ENCODE measurements at places on chromosomes 5 and 9.

- no peak for DNase-seq
Measured at GRCh38 chr5:134177369-134178095, 782 bp upstream of the SKP1 start.

DNA sequence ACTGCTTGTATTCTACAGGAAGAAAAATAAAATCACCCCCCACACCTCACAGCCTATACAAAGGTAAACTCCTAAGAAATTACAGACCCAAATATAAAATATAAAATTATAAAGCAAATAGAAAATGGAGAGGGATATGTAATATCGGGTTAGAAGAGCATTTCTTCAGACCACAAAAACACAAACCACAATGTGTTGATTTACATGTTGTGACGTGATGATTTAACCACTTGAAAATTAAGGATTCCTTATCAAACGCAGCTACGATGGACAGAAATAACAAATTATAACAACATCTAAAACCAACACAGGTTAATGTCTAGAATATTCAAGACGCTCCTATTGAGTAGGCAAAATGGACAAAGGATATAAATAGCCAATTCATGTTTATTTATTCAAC lies 26.3 kb downstream of the SSBP2 start:
- DNase-seq, result no peak

GRCh38 chr9:3023449-3023848 lies 179.6 kb upstream of the PUM3 start:
- no peak for DNase-seq

- no peak for DNase-seq
Measured at GRCh38 chr9:120490888-120491595, 88.9 kb downstream of the CDK5RAP2 start.

DNA sequence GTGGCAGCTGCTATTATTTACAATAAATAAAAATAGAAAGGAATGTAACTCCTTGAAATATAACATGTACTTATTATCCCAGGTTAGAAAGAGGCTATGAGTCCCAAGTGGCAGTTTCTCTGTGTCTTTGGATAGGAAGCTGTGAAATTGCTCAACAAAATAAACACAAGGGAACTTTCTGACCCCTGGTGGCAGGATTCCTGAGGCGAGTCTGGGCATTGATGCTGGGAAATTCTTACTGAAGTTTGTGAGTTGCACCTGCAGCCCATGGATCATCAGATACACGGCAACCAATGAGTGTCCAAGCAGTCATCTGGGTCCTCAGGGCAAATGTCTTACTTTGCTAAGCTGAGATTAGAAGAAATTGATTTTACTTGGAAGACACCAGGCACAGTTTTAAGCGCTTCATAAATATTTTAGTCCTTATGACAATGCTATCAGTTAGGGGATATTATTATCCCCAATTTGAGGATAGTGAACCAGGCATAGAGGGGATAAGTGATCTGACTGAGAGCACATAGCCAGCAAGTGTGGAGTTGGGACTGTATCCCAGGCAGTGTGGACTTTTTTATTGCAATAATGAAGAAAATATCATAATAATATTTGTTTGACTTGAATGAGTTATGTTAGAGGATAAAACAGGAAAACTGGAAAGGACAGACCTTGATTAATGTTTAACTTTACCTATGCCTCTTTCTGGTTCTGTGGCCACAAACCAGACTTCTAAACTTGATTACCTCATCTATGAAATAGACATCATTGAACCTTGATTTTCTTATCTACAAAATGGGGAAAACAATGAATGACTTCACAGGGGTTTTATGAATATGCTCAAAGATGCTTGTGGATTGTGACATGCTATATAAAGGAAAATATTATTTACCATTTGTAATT lies 265.5 kb upstream of the ADAMTSL1 start:
- peak; percentile 76 for DNase-seq

GRCh38 chr5:76592692-76593091 lies 30.5 kb downstream of the F2RL2 start:
- DNase-seq, result no peak

GRCh38 chr5:122779451-122779850 lies 4.6 kb downstream of the SNX2 start:
- no peak for DNase-seq

DNA sequence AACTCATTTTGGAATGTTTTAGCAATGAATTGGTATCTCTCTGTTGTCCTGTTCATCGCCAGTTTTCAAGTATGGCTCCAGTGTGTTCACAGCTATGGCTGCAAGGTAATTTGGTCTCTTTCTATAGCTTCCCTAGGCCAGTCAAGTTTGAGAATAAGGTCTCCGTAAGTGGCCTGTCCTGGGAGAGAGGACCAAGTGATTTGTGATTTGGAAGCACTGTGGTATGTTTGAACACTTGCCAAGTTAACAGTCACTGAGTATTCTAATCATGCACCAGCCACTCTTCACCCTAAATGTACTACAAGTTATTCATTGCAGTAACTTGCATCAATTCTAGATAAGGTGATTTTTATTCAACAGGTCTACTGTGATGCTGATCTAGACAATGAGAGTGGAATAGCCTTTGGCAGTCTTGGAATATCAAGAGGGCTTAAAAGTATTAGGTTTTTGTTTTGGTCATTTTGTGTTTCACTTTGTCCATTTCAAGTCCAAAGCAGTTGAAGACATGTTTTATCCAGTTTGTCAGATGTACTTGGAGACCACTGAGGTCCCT lies 41.1 kb downstream of the G3BP1 start:
- no peak for DNase-seq

GRCh38 chr5:103425686-103426454 lies 136.7 kb downstream of the NUDT12 start:
- no peak for DNase-seq

GRCh38 chr9:18888290-18888689 lies 144.7 kb downstream of the SAXO1 start:
- DNase-seq, result no peak

DNA sequence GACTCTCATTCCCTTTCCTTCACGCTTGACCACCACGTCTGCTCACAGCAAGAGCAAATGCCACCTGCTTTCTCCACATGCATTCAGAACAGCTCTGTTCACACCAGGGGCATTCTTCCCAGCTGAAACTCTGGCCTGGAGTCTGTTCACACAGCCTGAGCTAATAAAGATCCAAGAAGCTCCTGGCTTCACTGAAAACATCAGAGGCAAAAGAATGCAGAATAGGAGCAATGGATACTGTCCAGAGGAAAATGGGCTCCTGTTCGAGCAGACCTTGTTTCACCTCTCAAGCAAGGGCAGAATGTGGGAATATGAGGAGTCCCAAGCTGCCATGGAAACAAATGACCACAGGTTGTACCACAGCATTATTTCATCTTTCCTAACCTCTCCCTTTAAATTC lies 402.7 kb upstream of the TNC start:
- no peak for DNase-seq

GRCh38 chr9:90285946-90286345 lies 356.7 kb downstream of the DIRAS2 start:
- DNase-seq, result no peak

GRCh38 chr9:129434187-129434586 lies 186.7 kb downstream of the C9orf50 start:
- DNase-seq, result no peak

GRCh38 chr9:131627326-131627647 lies 82.0 kb downstream of the PRRT1B start:
- no peak for DNase-seq

DNA sequence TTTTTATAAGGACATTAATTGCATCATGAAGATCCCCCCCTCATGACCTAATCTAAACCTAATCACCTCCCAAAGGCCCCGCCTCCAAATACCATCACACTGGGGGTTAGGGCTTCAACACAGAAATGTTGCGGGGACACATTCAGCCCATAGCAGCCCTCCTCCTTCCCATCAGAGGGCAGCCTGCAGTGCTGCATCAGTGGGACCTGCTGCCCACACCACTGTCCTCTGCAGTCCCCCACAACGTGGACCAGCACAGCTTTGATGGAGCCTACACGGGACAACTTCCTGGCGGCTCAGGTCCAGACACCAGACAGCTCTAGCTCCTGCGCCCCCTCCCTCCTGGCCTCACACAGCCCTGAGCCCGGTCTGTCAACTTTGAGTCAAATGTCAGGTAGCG lies 70.3 kb downstream of the APTX start:
- DNase-seq, result no peak

All from H9 (cell line).